ENCODE measurements at places on chromosomes 1 and 21.

DNA sequence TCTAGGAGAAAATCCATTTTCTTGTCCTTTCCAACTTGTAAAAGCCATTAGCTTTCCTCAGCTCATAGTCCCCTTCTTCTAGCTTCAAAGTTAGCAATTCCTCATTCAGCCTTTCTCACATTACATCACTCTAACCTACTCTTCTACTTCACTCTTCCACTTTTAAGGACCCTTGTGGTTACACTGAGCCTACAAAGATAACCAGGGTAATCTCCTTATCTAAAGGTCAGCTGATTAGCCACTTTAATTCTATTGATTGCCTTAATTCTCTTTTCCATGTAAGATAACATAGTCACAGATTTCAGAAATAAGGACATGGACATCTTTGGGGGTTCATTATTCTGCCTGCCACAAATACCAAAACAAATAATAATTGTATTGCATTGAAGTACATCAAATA lies 8.5 kb upstream of the SPATA6 start:
- DNase-seq, result no peak

DNA sequence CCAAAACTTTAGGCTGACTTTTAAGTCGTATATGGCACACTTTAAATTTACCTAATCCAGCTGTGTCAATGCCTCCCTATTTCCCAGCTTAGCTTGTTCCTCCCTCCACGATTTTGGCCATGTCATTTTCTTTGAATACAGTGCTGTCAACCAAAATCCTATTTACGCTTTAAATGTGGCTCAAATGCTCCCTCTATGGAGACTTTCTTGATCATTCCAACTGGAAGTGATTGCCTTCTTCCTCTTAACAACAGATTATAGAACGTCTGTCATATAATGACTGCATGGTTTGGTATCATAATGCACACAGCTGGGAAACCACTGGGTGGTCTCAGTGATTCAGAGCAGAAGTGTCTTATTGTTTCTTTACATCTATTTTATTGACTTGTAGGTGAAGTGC lies 18.9 kb upstream of the BATF3 start:
- no peak for DNase-seq

DNA sequence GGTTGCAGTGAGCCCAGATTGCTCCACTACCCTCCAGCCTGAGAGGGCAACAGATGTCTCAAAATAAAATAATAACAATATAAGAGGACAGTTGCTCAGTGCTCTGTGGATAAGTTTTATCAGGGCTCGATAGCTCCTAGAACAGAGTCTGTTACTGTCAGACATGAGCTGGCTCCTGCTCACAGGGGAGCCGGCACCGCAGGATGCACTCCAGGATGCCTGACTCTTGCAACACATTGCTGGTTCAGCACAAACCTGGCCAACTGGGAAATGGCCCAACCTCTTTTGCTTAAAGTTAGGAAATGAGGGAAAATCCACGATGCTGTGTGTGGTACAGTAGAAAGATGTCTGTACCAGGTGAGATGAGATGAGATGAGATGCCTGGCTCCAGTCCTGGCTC lies 5.8 kb upstream of the CTSE start:
- no peak for DNase-seq

DNA sequence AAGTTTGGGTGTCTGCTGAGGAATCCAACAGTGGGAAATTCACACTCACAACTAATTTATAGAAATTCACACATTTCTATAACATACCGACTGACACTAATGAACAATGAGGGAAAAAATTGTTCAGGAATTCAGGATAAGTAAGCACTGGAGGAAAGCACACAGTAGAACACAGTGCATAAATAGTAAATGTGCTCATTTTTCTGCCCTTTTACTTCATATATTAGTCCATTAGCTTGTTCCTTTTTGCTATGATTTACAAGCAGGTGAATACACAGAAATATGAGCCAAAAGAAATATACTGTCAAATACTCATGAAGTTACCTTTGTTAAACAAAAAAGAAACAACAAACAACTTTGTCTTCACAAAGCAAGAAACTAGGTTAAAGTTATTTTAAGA lies 11.3 kb downstream of the NRIP1 start:
- DNase-seq, result no peak

DNA sequence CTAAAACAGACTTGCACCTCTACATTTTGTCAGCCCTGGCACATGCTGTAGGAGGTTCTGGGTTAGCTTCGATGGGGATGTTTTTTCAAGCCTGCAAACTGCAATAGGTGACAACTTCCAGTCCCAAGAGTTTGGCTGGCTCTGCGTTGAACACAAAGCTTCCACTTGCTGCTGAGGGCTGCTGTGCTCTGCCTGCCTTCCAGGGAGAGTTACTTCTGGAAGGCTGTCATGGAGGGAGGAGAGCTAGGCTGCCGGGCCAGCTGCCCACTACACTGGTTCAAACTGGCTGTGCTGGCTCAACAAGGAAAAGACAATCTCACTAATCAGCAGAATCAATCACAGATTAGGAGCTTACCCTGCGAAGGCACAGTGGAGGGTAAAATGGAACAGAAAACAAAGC lies 46.7 kb upstream of the PPP2R5A start:
- peak; percentile 12 for DNase-seq

GRCh38 chr1:169590932-169591331 lies 4.7 kb upstream of the F5 start:
- no peak for DNase-seq
